ENCODE measurements at places on chromosomes 7 and 10. TPM values are rescaled to one million over a fixed set of nuclear protein-coding genes. Genes with fewer than 3 reads are reported as not detected.

DNA sequence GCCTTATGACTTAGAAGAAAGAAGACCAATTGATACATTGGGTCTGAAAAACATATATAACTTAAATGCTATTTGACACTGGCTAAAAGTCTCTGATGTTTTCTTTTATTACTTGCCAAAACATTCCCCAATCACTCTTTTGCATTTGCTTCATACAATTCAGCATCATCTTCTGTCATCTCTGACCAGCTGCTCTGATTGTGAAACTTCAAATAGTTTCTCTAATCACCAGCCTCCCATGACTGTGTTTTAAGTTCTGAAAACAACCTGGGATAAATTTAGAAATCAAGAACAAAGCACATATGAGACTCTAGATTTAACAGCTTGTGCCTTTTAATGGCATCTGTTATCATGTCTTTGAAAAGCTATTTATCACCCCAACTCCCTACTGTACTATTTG is 208.4 kb upstream of the KCND2 start:
- DNase-seq = no peak

DNA sequence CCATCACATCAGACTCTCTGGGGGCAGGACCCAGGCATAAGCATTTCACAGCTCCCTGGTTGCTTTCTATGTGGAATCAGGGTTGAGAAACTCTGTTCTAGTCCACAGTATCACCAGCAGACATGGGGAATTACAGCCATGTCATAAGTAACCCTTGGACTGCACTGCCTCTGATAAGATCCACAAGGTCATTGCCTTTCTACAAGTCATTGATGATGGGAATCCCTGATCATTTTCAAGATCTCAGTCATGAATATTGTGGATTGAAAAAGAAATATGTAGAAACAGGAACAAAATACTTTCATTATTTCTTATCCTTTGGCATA is 304.1 kb downstream of the KLF6 start:
- DNase-seq = no peak

DNA sequence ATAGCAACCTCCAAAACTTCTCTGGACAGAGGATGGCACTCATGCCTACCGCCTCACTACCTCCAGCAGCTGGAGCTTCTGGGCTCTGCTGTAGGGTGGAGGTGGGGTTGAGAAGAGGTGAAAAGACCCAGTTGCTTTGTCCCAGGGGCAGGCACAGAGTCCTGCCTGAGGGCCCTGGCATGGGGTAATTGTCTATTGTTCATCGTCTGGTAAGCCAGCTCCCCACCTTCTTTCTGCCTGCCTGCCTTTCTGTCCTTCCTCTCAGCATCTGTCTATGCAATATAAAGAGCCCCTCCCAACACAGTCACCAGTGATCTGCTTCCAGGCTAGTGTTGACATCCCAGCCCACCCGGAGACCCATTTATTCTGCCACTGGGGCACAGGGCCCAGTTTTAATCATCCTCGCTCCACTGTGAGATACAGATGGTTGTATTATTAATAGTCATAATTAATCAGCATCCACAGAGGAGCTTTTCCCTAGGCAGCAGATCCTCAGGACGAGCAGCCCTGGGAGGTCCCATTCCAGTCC is 39.0 kb downstream of the ZMIZ1 start:
- DNase-seq = no peak

- DNase-seq = no peak
Observed at GRCh38 chr10:33355274-33355673, 20.8 kb upstream of the NRP1 start.

- peak; percentile 88 for DNase-seq
Observed at GRCh38 chr7:1533547-1534329, 3.2 kb downstream of the MAFK start.

DNA sequence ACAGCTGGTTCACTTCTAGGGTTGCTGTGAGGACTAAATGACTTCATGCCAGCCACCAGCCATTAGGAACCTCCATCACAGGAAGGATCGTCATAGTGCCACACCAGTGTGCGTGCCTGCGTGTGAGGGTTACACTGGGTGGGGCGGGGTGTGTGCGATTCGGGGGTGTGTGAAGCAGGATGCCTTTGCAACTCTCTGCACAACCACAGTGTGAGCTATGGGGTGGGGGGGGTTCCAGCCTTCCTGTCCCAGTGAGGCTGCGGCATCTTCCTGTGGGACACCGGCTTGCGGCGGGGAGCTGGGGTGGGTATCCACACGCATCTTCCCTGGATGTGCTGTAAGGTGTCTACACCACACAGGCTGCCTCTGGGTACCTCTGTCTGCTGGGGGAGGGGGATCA is 6.9 kb upstream of the ELFN1 start:
- no peak for DNase-seq

DNA sequence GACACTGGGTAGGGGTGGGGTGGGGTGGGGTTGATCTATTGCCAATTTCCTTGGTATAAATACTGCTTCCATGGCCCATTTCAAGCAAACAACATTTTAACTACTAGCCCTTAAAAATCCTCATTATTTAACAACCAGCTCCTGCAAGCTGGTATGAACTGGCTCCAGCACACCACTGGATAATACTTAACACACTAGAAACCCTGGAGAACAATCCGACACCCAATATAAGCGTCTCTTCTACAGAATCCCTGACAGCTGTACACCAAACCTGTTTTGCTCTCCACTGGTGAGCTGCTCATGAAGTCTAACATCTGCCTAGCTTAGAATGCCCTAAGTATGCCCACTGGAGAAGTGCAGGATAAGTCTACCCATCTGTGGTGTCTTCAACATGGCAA is 116.8 kb downstream of the HIPK2 start:
- no peak for DNase-seq

DNA sequence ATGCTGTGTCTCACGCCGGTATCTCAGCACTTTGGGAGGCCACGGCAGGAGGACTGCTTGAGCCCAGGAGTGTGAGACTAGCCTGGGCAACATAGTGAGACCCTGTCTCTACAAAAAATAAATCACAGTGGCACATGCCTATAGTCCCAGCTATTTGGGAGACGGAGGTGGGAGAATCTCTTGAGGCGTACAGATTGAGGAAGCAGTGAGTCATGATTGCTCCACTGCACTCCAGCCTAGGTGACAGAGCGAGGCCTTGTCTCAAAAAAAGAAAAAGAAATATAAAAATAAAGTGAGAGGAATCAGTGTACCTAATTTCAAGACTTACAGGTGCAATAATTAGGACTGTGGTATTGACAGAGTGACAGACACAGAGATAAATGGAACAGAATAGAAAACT is 23.9 kb downstream of the SLC25A40 start:
- no peak for DNase-seq

GRCh38 chr7:76358011-76358480 is 745 bp downstream of the YWHAG start:
- DNase-seq = peak; percentile 50

GRCh38 chr10:88999625-89000024 is 9.0 kb downstream of the FAS start:
- DNase-seq = no peak

The SHTN1 gene
- 5.8 TPM for total RNA-seq

The HDAC9 gene
- total RNA-seq = 21.5 TPM

The MKLN1 gene
- 17.5 TPM for total RNA-seq

All from Caki2 (cell line).